T-cell (primary cell): ENCODE measurements at places on chromosomes 7 and 10. TPM values are rescaled to one million over a fixed set of nuclear protein-coding genes. Genes with fewer than 3 reads are reported as not detected.

COPG2 gene
- 7.7 TPM for total RNA-seq

DNA sequence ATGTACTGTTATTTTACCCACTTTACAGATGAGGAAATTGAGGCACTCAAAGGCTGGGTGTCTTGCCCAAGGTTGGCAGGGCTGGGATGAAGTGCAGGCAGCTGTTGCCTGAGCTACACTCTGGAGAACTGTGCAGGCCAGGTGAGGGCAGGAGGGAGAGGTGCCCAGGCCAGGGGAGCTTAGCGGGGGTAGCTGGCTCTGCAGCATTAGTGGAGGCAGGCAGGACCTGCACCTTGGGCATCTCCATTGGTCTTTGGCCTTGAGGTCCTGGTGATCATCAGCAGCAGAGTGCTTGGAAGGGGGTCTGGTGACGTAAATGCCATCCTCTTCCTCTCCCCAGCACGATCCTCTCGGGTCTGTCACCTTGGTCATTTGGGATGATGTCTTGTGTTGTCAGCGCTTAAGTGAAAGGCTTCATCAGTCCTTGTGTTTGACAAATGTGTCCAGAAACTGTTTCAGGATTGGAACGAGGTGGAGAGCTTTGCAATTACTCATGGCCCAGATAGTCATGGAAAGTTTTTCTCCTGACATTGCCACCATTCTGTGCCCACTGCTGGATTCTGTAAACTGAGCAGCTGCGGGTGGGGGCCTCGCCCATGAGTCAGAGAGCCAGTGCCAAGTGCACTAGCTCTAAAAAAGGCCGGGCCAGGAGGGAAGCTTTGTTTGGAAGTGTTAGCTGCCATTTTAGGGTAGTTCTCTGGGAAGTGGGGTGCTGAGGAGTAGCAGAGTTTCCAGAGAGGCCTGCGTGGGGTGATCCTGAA is 47.6 kb downstream of the TSPAN15 start:
- DNase-seq, result no peak

DNA sequence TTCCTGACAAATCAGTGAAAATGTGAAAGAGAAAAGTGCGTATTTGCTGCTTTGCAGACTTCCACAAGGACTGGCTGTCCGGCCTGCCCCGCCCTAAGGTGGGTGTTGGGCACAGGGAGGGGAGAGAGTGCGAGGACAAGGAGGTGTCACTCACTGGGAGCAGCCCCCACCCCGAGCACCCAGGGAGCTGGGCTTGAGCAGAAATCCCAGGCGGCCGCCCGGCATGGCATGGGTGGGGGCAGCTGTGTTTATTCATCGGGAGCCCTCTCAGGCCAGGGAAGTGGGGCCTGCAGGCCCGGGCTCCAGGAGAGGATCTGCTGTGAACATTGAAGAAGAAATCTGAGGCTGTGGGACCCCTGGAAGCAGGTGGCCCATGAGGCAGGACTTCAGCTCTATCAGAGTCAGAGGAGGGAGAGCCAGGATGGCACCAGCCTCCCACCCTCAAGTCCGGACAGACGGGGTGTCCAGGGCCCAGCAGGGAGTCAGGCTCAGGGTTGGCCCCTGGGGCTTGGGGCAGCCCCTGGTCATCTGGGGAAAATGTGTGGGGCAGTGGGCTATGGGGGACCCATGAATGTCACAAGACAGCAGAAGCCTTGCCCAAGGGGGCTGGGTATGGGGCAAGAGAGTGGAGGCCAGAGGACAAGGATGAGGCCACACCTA is 164.4 kb upstream of the PPP2R2D start:
- DNase-seq, result no peak

GRCh38 chr10:112618814-112619213 is 171.8 kb downstream of the VTI1A start:
- no peak for DNase-seq

DNA sequence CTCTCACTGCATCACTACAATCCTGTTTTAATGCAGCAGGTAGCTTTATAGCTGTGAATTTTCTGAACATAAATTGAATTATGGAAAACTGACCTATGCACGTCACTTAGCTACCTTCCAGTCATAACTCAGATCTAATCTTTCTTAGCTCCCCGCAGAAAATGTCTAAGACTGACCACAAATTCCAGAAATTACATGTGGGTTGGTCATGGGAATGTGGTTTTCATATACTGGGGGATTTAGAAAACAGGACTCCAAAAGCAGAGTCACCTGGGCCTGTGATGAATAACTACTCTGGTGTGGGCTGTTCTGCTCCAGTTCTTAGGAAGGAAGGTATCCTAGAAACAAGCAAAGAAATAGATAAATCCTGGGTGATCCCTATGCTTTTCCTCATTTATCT is 178.4 kb upstream of the LRRTM3 start:
- DNase-seq, result no peak

CDH23 gene
- 21.4 TPM for total RNA-seq

- no peak for DNase-seq
These were observed 44.0 kb upstream of the FAM133B start for GRCh38 chr7:92634205-92634604.
